ENCODE measurements at places on chromosomes 1 and 21. TPM values are rescaled to one million over a fixed set of nuclear protein-coding genes. Genes with fewer than 3 reads are reported as not detected.

ZNF683 gene
- not detected for total RNA-seq

SLC35D1 gene
- total RNA-seq, result 14.8 TPM

AIRE gene
- total RNA-seq, result not detected

GRCh38 chr1:56399326-56399725, 180.0 kb downstream of the PLPP3 start:
- DNase-seq, result no peak

RUNX3 gene
- 129 TPM for total RNA-seq

OR2T10 gene
- total RNA-seq, result not detected

DNA sequence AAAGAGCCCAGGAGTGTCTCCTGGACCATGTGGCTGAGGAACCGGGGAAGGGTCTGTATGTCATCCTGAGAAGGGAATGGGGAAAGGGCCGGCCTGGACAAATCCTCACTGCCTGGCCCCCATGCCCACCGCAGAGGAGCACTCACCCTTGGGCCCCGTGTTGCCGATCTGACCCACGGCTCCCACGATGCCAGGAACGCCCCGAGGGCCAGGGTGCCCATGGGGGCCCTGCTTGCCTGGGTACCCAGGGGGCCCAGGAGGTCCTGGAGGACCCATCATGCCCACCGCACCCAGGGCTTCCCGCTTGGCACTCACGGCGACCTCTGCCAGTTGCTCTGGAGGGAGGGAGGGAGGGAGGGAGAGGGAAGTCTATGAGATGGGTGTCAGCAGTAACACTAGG, 14.6 kb downstream of the COL9A2 start:
- DNase-seq, result no peak

- no peak for DNase-seq
Measured at GRCh38 chr1:179351281-179351680, 14.5 kb upstream of the AXDND1 start.

ADAM30 gene
- total RNA-seq, result not detected

DNA sequence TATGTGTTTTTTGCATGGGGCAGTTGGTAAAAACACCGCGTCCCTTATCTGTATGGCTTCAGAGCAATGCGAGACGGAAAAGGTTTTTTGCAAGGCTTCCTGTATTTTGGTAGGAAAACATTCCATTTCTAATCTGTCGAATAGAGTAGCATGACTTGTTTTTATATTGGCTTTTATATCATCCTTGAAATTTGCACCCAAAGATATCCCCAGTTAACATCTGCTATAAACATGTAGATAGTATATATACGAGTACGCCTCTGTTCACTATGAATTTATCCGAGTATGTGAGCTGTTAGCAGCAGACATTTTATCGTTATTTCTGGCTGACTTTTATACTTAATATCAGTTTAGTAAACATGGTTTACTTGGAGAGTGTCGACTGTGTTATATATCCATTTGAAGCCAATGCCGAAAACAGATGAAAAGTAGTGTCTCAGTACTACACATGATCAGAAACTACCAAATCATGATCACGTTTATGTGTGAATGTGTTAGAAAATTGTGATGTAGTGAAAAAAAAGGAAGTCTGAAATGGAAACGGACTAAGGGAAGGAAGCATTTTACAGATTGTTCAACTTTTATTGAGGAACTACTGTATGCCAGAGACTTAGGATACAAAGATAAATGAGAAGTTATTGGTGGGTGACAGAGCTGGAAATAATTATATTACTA, 1.0 kb downstream of the LEPR start:
- DNase-seq, result no peak

DNA sequence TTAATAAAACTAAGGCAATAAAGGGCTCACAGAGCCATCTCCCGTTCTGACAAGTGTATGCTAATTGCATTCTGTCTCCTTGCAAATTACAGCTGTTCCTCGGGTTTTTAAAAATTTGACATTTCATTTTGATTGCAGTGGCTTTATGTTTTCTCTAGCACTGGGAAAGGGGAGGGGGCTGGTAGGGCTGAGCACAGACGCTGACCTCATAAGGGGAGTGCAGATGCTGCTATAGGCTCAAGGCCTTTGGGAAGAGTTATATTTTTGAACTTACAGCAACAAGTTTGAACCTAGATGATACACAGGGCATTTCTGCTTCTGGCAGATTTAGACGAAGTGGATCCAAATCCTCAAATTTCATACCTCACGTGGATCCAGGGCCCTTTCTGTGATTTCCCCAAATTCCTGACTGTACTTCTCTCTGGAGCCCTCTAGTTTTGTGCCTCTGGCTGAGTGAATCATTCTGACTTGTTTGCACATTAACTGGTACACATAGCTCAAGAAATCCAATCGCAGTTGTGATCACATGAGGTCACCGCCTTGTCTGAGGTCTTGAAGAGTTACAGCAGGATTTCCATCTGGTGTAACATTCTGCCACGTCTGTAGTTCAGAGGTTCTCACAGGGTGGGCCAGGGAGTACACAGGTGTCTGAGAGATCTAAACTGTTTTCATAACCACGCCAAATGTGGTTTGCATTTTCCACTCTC, 230.3 kb downstream of the C1orf94 start:
- no peak for DNase-seq

KIAA1614 gene
- total RNA-seq, result 0.09 TPM

GRCh38 chr1:61374156-61374555, 291.8 kb downstream of the NFIA start:
- DNase-seq, result no peak

ZMYND12 gene
- 0.28 TPM for total RNA-seq
